Activated T-helper 1 cell treated with anti-CD3 and anti-CD28 coated beads, Interleukin-12 subunit alpha, Interleukin-12 subunit beta, Interleukin-2, Interleukin-4 antibody, amounts not matched to agents 30 ng/mL and 10 ng/mL and 1 ng/mL, durations not matched to agents 14 hours and 24 hours and 36 hours (primary cell): ENCODE measurements at places on chromosomes 2 and 18.

- no peak for DNase-seq
These were observed 128.7 kb downstream of the UXS1 start for GRCh38 chr2:106065268-106065982.

- DNase-seq, result no peak
These were observed 23.5 kb downstream of the GPD2 start for GRCh38 chr2:156459720-156460119.

DNA sequence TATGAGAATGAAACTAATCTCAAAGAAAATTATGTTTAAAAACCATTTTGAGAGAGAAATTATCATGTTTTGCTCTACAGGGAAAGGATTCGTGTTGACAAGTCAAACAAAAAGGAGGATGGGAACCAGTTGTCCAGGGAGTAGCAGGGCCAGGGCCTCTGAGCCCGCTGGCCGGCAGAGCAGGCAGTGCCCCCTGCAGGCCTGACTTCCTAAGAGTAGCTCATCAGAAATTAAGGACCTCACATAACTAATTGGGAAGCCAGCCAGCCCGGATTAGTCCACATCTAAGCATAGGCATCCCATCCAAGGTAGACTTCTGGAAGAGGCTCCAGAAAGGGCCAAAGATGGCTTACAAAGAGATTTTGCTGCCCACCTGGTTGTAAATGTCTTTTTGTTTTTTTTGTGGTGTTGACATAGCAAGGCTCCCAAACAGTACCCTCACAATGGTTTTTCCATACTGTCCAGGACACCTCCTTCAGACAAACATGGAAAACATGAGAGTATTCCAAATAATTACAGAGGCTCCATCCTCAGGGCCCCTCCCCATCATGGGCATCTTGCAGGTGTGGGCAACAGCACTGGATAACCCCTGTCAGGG lies 241.2 kb upstream of the TANK start:
- DNase-seq, result no peak

DNA sequence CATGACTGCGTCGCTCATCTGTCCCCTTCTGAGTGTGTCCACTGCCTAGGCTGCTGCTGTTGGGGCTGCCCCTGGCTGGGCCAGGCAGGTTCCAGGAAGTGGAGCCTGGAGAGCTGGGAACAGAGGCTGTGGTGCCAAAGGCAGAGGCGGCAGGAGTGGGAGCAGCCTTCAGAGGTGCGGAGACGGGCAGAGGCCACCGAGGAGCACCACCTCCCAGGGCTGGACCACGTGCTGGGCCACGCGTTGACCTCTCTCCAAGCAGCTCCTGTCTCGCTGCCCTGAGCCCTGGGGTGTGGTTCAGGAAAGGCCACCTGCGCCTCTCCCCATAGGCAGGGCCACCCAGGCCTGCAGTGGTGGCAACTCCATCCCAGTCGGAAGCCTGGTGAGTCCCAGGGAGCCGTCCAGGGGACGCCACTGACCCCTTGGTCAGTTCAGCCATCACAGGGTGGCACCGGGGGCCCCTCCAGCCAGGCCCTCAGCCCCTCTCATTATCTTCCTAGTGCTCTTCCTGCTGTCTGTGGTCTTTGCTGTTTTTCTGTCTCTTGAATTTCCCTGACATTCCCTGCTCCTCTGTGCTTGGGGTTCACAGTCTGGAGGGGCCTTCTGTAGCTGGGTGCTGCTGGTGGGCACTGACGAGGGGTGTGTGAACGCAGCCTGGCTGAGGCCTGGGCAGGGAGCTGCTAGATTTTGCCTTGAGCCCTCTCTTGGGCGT lies 122.8 kb upstream of the HS6ST1 start:
- DNase-seq, result no peak

DNA sequence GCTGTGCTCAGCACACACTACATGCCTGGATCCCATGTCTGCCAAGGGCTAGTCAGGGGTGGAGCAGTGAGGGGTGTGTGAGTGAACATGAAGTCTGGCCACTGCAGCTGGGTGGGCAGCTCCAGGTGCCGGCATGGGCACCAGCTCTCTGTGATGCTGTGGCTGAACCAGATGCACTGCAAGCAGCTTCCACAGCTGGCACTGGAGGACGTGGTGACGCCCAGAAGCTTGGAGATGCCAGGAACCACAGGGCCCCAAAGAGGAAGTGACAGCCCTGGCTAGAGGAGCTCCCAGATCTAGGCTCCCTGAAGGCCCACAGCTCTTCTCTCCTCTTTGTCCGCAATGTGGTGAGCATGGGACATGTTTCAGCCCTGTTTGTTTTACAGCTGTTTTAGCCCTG lies 776.3 kb upstream of the POU3F3 start:
- no peak for DNase-seq

DNA sequence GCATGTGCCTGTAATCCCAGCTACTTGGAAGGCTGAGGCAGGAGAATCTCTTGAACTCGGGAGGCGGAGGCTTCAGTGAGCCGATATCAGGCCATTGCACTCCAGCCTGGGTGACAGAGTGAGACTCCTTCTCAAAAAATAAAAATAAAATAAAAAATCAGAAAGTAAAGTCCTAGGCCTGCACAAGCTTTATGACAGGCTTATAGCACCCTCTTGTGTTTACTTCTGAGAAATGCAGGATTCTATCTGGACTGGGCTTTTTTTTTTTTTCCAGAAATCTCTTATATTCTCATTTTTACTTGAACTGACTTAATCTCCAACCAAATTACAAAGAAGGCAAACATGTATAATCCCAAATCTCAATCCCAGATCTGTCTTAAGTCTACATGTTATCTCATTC lies 26.1 kb upstream of the REG3G start:
- no peak for DNase-seq

GRCh38 chr2:180003073-180003472 lies 4.0 kb downstream of the CWC22 start:
- no peak for DNase-seq

- no peak for DNase-seq
These were observed 670 bp downstream of the GKN1 start for GRCh38 chr2:68974946-68975665.

- no peak for DNase-seq
These were observed 134.8 kb upstream of the HDAC4 start for GRCh38 chr2:239535413-239536144.

GRCh38 chr2:170180031-170180566 lies 2.2 kb downstream of the MYO3B start:
- DNase-seq, result no peak

GRCh38 chr2:44731505-44731904 lies 210.0 kb upstream of the SIX3 start:
- DNase-seq, result no peak

- DNase-seq, result peak; percentile 53
These were observed 467 bp downstream of the PUM2 start for GRCh38 chr2:20350041-20350712.

- no peak for DNase-seq
These were observed 45.3 kb downstream of the FRZB start for GRCh38 chr2:182821182-182821581.

GRCh38 chr2:160397530-160397865 lies 96.1 kb downstream of the RBMS1 start:
- no peak for DNase-seq

GRCh38 chr2:85758361-85759256 lies 4.8 kb downstream of the ATOH8 start:
- no peak for DNase-seq

DNA sequence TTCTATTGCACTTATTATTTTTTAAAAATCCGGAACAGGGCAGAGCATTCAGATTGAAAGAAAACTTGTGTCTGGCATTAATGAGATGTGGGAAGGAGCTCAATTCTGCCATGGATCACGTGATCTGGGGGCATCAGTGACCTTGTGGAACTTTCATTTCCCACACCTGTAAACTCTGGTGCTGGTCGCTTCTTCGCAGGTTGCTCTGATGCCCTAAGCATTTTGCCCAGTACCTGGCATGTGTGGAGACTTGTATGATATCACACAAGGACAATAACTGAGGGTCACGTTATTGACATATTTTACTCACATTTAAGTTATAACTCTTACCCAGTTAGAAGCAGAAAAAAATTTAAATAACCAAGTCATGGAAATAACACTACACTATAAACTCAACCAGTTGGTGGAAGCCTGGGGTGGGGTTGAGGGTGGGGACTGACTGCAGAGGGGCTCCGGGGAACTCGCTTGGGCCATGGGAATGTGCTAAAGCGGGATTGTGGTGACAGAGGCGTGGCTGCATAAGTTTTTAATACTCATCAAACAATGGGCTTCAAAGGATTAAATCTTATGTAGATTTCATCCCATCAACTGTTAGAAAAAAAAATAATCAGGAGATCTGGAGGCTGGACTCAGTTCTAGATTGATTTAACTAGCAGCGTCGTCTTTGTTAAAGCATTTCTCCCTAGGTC lies 36.5 kb downstream of the ST3GAL5 start:
- no peak for DNase-seq

GRCh38 chr18:75677696-75678455 lies 250.4 kb upstream of the SMIM21 start:
- no peak for DNase-seq

DNA sequence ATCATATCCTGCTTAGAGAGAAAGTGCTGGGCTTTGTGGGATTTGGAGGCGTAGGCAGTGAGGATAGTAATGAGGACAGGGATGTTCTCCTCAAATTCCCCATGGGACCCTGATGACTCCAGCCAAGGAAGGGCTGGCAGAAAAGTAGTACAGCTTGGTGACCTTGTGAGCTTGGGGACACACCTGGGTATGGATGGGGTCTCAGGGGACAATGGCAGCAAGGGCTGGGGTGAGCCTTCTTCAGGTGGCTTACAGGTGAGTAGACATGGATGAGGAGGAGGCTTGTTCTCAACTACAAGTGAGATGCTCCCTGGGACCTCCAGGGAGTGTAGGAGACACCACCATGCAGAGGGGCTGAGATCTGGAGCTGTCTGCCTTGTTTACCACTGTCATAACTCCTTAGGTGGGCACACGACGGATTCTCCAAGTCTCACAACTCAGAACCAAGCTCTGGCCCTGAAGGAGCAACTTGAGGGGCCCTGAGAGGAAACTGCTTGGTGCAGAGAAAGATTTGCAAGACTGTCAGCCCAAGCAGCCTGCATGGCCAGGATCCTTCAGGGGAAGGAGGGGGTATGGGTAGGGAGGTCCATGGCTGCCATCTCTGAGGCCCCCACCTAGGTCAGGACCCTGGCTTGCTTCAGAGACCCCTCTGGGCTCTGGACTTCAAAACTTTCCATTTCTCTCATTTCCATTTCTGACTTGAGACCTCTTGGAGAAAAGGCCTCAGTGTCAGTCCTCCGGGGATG lies 262.8 kb downstream of the DYSF start:
- no peak for DNase-seq

GRCh38 chr2:7952046-7952745 lies 729.7 kb upstream of the ID2 start:
- no peak for DNase-seq

DNA sequence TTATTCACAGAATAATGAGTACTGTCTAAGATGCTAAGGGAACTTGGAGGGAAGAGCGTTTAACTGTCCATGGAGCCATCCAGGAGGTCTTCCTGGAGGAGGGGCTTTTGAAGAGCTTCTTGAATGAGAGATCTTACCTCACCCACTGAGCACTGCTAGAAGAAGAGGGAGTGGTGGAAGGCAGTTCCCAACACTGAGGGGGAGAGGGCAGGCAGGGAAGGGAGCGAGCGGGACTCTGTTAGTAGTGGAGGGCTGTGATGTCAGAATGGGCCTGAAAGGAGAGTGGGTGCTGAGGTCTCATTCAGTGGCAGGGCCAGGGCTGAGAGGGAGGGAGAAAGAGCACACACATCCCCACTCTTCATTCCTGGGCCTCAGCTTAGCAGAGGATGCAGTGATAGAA lies 65.0 kb downstream of the NCK2 start:
- no peak for DNase-seq

DNA sequence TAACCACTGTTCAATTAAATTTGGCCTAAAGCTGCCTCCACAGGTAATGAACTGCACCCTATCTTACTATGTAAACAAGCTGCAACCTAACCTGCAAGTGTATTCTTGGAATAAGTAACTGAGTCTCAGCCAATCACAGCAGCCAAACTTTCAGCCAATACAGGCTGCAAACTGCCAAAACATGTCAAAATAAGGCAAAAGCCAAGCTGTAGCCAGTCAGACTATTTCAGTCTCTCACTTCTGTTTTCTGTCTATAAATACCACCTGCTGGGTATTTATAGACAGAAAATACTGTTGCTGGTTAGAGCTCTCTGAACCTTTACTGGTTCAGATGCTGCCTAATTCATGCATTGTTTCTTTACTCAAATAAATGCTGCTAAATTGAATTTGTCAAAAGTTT lies 14.3 kb downstream of the C2orf76 start:
- DNase-seq, result no peak

DNA sequence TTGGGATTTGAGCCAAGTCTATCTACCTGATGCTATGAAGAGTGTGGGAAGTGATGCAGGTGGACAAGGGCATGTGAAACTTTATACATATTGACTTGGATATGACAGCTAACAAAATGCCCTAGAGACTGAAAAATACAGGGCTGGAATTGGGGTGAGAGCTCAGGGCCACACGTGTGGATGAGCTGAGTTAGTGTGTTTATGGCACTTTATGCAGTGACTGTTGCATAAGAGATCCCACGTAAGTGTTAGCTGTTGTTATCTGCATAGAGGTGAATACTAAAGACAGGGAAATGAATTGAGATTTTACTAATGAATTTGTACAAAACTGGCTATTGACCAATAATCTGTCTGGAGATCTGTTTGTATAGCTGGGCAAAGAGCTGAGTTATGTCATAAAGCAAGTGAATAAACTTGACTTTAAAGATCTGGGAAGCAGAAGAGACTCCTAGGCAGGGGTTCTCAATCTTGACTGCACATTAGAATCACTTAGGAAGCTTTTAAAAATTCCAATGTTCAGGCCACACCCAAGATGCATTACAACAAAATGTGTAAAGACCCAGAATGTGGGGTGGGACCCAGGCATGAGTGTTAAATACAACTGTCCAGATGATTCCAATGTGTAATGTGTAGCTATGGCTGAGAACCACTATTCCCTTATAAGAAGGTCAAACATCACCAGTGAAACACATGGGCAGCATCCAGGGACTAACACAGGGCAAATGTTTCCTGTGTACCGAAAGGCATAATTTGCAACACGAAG lies 74.2 kb upstream of the STK17B start:
- no peak for DNase-seq

GRCh38 chr18:54251606-54252390 lies 17.5 kb upstream of the POLI start:
- DNase-seq, result no peak

DNA sequence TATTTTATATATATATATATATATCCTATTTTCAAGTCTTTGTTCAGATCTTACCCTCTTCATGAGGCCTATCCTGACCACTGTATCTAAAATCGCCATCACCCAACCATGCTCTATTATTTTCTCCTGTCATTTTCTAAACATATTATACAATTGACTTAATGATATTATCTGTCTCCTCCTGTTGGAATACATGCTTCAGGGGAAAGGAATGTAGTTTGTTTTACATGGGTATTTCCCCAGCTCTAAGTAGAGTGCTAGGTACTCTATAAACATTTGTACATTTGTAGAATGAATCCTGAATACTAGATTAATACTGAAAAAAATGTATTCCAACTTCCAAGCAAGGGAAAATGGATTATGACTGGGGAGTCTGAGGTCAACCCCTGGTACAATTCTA lies 26.2 kb downstream of the TTC21B start:
- DNase-seq, result no peak
